LHCN-M2 (cell line): ENCODE measurements at places on chromosomes 5 and 9.

- DNase-seq: no peak
Measured at GRCh38 chr5:94445726-94446125, 172.7 kb downstream of the KIAA0825 start.

DNA sequence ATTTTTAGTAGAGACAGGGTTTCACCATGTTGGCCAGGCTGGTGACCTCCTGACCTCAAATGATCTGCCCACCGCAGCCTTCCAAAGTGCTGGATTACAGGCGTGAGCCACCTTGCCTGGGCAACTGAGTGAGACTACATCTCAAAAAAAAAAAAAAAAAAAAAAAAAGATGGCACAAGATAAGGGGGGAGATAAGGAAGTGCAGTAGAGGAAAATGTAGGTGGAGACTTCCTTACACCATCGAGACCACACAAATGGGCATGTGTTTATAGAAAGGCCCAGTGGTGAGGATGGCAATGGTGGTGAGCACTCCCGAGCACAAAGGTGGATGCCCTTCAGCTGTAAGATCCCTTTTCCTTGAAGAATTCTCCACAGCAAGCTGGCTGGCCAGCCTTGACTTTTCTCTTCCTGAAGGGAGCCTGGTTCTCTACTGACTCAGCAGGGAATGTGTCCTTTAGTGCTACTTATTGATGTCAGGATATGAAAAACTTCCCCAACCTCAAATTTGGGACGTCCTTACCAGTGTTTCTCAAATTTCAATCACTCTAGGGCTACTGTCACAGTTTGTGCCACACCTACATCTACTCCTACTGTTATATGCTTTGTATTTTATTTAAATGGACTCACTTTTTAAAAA is 28.2 kb downstream of the ERGIC1 start:
- DNase-seq: no peak

GRCh38 chr9:83778164-83778563 is 39.4 kb downstream of the GKAP1 start:
- no peak for DNase-seq

DNA sequence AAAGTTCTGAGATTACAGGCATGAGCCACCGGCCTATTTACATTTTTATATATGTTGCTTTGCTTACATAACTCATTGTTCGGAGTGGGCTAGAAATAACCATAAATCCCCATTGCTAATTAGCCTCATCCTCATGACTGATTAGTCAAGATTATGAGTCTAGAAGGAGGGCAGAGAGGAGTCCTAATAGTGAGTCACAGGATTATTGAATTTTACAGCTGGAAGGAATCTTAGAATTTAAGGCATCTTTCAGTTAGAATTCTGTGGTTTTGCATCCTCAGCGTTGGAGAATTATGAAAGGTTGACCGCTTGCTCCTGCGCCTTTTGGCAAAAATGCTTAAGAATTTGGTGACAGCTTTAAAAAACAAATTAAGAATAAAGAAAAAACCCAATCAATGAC is 2.6 kb upstream of the PBX3 start:
- DNase-seq: peak; percentile 89

GRCh38 chr5:62342476-62342837 is 36.5 kb downstream of the KIF2A start:
- no peak for DNase-seq

DNA sequence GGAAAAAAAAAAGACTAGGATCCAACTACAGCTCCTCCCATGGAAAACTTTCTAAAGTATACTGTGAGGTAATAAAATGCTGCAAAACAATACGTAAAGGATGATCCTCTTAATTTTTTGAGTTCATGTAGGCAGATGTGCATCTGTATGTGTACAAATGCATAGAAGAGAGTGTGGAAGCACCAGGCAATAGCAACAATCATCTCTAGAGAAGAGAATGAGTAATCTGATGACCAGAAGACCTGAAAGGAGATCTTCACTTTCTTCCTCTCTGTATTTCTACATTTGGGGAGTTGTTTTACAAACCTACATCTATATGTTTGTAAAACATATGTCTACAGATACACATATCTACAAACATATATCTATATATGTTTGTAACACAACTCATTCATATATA is 29.3 kb upstream of the SPDL1 start:
- no peak for DNase-seq

GRCh38 chr9:128540634-128541360 is 11.6 kb upstream of the SPTAN1 start:
- DNase-seq: no peak

- peak; percentile 34 for DNase-seq
Measured at GRCh38 chr9:35791297-35791921, at the start of gene NPR2. TSS of gene NPR2 (plus strand) at chr9:35791591. CDS start at chr9:35792409, 818 bp downstream.

- no peak for DNase-seq
Measured at GRCh38 chr5:142740474-142741242, 29.5 kb upstream of the ARHGAP26 start.

DNA sequence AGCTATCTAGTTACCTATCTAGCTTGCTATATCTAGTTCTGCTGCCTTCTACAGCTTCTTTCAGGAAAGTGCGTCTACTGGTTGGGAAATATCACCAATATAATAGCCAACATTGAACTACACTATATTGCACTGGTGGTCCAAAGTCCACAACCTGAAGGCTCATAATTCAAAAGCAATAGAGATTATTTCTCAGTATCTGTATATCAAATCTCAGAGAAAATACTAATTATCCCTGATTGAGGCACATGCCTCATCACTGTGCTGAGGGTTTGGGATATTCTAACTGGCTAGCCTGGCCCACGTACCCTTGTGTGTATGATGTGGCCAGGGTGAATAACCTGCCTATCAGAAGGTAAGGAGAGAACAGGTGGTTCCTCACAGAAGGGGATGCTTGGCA is 53.8 kb downstream of the SH3RF2 start:
- no peak for DNase-seq
